Activated CD4-positive, alpha-beta T cell treated with anti-CD3 and anti-CD28 coated beads, Interleukin-2, amount 10 ng/mL, durations not matched to agents 24 days and 14 days (primary cell): ENCODE measurements at places on chromosomes 6 and 20.
A peak's percentile ranks its signal among the peaks of the same experiment; 100 is the strongest.

DNA sequence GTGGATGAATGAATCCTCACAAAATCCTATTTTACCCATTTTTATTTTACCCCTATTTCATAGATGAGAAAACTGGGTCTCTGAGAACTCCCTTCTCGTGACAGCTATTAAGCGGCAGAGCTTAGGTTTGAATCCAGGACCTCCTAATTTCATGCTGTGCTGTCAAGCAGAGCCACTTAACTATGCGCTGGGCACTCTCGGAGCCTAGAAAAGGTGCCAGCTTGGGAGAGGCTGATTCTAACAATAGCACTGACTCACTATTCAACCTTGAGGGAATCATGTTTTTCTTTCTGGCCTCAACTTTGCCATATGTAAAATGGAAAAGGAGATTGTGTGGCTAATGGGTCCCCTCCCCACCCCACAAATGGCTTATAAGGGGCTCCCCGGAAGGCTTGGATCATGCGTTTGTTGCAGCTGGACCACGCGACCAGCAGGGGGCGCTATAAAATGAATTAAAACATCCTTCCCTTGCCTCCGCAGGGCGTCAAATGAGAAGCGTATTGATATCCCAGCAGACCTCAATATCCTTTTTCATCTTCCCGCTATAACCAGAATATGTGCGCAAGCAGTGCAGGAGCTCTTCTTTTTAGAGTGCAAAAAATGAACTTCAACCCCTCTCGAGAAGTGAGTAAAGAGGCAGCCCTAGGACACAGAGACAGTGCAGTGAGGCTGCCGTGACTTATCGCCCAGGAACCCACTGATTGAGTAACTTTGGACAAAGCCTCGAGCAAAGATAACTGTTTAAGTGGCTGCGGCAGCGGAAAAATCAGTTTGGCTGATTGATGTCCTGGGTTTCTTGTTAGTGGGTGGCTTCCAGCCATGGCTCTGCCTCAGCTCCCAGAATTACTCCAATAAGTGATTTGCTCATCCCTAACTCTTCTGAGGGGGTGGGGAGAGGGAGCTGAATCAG, 12.8 kb upstream of the PDYN start:
- DNase-seq: peak; percentile 79

GRCh38 chr6:155676346-155676745, 220.7 kb upstream of the NOX3 start:
- DNase-seq: no peak

DNA sequence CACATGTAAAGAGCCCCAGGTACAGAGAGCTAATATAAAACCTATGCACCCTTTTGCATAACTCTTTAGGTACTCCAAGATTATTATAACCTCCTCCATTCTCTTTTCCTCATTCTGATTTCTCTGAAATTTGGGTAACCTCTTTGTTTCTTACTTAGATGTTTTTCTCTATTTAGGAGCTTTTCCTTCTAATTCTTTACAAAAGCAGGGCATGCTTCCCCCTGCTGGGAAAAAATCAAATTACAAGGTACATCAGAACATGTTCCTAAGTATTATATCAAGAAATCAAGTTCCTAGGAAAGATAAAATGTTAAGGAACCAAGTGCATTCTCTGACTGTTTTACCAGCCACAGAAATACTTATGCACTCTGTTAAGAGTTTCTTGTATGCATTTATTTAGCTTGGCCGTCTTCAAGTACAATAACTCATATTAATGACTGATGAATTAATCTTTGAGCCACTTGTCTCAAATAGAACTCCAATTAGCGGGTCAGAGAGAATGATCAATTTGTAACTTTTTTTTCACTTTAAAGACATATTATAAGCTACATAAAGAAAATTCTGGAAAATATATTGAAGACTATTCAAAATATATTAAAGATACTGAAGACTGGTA, 2.1 kb downstream of the KHDRBS2 start:
- DNase-seq: no peak

DNA sequence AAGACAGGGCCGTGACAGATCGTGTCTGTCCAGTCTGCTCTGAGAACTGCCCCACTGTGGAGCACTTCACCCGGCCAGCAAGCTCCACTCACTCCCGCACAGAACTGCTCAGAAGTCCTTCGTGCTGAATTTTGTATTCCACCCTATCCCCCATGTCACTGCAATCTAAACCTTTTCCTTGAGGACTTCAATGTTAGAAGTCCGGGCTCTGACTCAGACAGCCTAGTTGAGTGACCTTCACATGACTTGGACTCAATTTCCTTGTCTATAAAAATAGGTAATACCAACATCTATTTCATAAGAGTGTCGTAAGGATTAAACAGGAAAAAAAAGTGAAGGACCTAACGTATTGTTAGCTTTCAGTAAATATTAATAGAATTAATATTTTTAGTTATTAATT, 161.6 kb downstream of the QRSL1 start:
- DNase-seq: no peak

- no peak for DNase-seq
Measured at GRCh38 chr6:158501360-158502262, 58.3 kb upstream of the TMEM181 start.

DNA sequence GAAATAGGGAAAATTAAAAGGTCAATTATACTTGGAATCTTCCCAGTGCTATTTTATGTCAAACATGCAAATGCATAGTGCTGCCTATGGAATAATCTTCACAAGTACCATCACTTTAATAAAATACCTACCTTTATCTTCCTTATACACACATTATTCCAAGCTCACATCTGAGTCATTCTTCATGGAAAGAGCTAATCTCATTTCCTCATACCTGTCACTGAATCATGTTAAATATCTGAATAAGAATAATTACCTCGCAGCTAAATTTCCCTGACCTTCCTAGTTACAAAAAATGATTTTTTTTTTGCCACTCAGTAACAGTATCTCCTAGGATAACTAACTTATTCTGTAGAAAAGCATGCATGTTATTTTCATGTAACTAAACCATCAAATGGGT, 661.4 kb upstream of the HS3ST5 start:
- DNase-seq: no peak

GRCh38 chr6:131059486-131059885, 3.6 kb downstream of the EPB41L2 start:
- DNase-seq: no peak

- DNase-seq: no peak
Measured at GRCh38 chr6:113672491-113673149, 184.5 kb upstream of the MARCKS start.

GRCh38 chr20:58287638-58288037, 21.9 kb upstream of the RAB22A start:
- peak; percentile 40 for DNase-seq

DNA sequence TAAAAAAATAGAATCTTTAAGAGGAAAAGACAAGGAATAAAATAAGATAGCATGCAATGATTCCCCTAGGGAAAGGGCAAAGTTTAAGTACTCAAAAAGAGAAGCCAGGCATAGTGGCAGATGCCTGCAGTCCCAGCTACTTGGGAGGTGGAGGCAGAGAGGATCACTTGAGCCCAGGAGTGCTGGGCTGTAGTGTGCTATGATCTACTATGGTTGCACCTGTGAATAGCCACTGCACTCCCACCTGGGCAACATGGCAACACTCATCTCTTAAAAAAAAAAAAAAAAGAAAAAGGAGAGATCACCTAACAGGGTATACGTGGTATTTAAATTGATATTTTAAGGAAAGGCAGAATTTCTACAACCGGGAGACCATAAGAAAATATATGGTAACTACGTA, 16.0 kb downstream of the EPHA7 start:
- DNase-seq: no peak

DNA sequence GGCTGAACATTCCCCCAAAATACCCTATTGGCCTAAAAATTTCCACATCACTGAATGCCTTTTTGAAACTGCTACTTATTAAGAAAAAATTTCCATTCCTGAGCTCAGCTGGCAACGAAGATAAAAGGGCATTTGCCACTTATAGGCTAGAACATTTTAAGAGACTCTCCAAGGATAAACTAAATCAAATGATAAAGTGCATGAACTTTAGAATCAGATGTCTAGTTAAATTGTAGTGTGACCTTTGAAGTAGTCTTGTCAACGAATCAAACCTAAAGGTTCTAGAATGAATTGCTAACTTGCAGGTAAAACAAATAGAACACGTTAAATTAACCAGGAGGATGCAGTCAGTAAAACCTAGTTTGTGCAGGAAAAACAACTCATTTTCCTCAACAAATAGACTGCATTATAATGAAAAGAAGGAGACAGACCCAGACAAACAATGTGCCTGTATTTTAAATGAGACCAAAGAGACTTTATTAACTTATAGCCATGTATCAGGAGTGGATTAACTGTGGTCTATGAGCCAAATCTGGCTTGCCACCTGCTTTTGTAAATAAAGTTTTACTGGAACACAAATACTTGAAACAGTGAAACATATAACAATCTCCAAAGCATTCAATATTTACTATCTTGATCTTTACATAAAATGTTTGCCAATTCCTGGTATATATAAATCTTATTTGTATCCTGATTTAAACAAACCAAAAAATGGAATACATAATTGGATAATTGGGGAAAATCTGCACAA, 184.4 kb downstream of the MEI4 start:
- DNase-seq: no peak

DNA sequence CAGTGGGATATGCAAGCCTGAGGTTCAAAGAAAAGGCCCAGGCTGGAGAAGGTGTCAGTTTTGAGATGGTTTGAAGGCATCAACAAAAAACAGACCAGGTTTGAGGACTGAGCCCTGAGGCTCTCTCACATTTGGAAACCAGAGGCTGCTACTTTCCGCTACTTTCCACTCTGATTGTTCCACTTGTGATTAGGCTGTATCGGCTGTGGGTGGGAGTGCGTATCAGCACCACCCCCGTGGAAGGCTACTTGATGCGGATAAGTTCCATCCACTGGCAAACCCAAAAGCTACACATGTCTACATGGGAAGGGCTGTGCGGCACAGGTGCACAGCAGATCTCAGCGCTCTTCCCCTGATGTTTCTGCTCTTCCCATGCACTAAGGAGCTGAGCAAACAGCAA, 198.7 kb downstream of the GMPR start:
- DNase-seq: peak; percentile 66
